ENCODE measurements at places on chromosomes 1 and 21. TPM values are rescaled to one million over a fixed set of nuclear protein-coding genes. Genes with fewer than 3 reads are reported as not detected.

- peak; percentile 71 for DNase-seq
- H3K27me3 ChIP-seq, result peaks cover 28% of the 10 kb centered on the region
- H3K4me3 ChIP-seq, result no peak within 1 kb of the TSS
- peak within 1 kb of the TSS; percentile 73 for H3K27ac ChIP-seq
- peaks cover 16% of the 10 kb centered on the region for H3K4me1 ChIP-seq
Observed at GRCh38 chr1:159900086-159900680, at the start of gene CFAP45. Gene CFAP45 (minus strand): TSS chr1:159900165. CDS start chr1:159900098, 67 bp downstream.

GRCh38 chr1:168706391-168706992 lies 22.5 kb downstream of the DPT start:
- no peaks in the 10 kb centered on the region for H3K36me3 ChIP-seq
- H3K4me1 ChIP-seq, result peaks cover 4% of the 10 kb centered on the region
- H3K4me3 ChIP-seq, result no peak overlapping the region
- no peak overlapping the region for H3K27ac ChIP-seq

GRCh38 chr1:30257742-30258380 lies 465.5 kb downstream of the MATN1 start:
- no peaks in the 10 kb centered on the region for H3K36me3 ChIP-seq
- no peak for DNase-seq
- no peaks in the 10 kb centered on the region for H3K4me1 ChIP-seq
- H3K27me3 ChIP-seq, result peaks cover 40% of the 10 kb centered on the region

GRCh38 chr1:148434832-148435231 lies 48.3 kb downstream of the PPIAL4G start:
- no peak overlapping the region for H3K4me3 ChIP-seq
- H3K27me3 ChIP-seq, result no peaks in the 10 kb centered on the region
- peaks cover 13% of the 10 kb centered on the region for H3K36me3 ChIP-seq
- peak overlapping the region; percentile 40 for H3K27ac ChIP-seq

Gene MYCBP
- total RNA-seq, result 20.7 TPM

Gene CFHR5
- not detected for total RNA-seq

Gene VCAM1
- total RNA-seq, result 8.7 TPM
